ENCODE measurements at places on chromosomes 2 and 18.

GRCh38 chr2:201883606-201884369 is 77.5 kb downstream of the CDK15 start:
- DNase-seq, result no peak

- DNase-seq, result no peak
Measured at GRCh38 chr2:205796805-205797313, 114.6 kb downstream of the NRP2 start.

GRCh38 chr2:17710547-17711248 is 42.9 kb downstream of the SMC6 start:
- no peak for DNase-seq

- DNase-seq, result no peak
Measured at GRCh38 chr2:127155028-127155581, 48.2 kb upstream of the BIN1 start.

GRCh38 chr2:109387221-109387735 is 226.5 kb downstream of the SEPTIN10 start:
- peak; percentile 53 for DNase-seq

- DNase-seq, result no peak
Measured at GRCh38 chr2:205686056-205686782, 3.9 kb downstream of the NRP2 start.

GRCh38 chr18:48446582-48447225 is 37.5 kb upstream of the ZBTB7C start:
- peak; percentile 89 for DNase-seq

DNA sequence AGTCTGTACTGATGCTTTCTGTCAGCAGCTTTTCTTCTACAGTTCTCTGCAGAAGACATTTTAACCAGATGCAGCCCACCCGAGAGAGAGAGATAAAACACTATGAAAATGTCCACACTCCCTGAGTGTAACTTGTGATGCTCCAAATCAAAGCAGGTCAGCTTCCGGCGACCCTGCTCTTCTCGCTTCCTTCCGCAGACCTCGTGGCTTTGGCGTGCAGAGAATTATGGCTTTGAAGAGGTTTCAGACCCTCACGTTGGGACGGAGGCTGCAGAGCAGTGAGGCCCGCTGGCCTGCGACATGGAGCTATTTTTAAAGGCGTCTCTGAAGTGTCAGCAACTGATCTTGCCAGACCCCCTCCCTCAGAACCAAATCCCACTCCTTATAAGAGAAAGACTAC is 41.8 kb downstream of the TMEM163 start:
- DNase-seq, result no peak

- DNase-seq, result no peak
Measured at GRCh38 chr2:54945391-54946219, 104.6 kb downstream of the RTN4 start.

DNA sequence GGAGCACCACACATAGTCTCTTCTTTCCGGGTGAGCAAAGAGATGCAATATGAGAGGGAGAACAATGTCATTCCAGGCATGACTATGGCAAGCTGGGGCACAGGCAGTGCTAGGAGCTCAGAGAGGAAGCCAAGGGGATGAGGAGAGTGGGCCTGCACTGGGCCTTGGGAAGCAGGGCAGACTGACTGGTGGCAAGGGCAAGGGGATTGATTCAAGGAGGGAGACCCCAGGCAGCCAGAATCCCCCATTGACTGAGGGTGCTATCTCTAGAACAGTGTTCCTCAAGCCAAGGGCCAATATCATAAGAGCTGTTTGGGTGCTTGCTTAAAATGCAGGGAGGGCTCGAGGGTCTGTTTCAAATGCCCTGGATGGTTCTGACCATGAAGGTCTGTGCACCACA is 36.1 kb downstream of the MARCO start:
- DNase-seq, result no peak

- DNase-seq, result no peak
Measured at GRCh38 chr2:164793529-164793928, 48.1 kb downstream of the COBLL1 start.

DNA sequence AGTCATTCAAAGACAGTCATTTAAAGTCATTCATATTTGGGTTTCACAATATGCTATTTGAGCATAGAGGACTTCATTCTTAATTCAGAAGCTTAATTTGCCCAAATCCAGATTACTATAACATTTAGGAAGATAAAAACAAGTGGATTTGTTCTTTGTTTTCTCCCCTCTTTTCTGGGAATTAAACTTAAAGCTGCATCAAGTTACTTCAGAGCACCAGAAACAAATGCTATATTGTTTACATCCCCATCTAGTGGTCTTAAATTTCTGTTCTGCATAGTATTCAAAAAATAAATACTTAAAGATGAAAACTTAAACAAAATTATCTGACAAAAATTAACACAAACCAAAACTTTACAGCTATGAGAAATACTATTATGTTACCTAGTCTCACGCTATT is 34.7 kb upstream of the MARCHF7 start:
- DNase-seq, result no peak

GRCh38 chr2:192218377-192218776 is 23.6 kb upstream of the TMEFF2 start:
- DNase-seq, result no peak

DNA sequence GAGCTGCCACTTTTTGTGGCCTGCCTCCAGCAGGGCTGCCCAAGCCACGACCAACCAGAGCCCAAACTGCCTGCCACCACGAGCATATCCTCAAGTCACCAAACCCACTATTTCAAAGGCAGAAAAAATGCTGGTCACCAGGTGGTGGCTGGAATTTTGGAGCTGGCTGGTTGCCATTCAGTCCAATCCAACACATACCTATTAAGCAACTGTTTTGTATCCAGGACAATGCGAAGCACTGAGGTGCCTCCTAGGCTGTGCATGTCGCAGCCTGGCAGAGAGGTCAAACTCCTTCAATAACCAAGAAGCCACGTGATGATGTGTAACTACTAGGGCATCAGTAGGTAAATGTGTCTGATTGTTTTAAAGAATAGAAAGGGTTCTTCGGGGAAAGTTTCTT is 108.3 kb upstream of the PPP1CB start:
- DNase-seq, result no peak

GRCh38 chr2:236633219-236633570 is 63.6 kb downstream of the ACKR3 start:
- no peak for DNase-seq

DNA sequence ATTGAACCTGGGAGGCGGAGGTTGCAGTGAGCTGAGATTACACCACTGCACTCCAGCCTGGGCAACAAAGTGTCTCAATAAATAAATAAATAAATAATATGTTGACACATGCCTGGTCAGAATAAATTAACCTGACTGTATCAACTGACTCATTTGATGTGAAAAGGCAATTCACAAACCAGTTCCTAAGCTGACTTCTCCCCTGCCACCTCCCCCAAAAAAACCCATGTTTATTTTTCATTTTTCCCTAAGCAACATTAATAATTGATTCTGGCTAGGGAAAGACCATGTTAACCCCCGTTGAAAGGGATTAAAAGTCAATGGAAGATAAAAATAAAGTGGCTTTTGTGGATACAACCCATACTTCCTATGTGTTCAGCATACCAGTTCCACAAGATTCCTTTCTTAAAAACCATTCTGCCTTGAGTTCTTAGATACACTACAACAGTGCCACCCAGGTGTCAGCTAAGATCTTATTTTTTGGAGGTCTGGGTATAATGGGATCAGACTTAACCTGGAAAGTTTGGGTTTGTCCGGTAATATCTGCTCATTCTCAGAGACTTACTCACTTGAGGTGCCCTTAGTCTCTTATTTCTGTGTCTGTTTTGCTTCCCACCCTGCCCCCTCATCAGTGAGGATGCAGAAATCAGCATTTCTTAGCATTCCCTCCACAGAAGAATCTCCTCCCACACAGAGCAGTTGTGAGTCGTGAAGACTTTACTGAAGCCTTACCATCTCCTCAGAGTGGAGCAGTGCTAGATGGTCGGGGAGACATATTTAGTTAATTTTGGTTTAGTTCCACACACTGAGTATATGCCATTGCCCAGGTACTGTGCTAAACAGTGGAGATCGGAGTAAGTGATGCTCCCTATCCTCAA is 10.1 kb upstream of the MCFD2 start:
- DNase-seq, result no peak

- DNase-seq, result no peak
Measured at GRCh38 chr18:39057423-39058064, 1491.9 kb upstream of the CELF4 start.

DNA sequence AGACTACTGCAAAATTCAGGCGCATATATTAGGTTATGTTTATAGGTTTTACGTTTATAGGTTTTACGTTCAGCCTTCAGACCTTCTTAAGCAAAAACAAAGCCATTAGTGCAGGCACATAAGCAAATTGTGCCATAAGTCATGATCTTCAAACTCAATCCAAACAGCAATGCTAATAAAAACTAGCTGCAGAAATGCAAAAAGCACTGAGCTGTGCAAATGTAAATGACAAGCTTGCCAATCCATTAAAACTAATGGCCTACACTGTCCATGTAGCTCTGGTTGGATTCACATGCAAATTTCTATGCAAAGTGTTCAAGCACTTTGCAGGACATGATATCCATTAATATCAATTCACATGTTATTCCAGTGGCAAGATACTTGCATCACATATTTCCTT is 50.9 kb downstream of the LRPPRC start:
- DNase-seq, result no peak

- DNase-seq, result no peak
Measured at GRCh38 chr2:207950063-207950760, 75.1 kb downstream of the PLEKHM3 start.

- no peak for DNase-seq
Measured at GRCh38 chr2:106570316-106570715, 83.2 kb downstream of the CD8B2 start.

DNA sequence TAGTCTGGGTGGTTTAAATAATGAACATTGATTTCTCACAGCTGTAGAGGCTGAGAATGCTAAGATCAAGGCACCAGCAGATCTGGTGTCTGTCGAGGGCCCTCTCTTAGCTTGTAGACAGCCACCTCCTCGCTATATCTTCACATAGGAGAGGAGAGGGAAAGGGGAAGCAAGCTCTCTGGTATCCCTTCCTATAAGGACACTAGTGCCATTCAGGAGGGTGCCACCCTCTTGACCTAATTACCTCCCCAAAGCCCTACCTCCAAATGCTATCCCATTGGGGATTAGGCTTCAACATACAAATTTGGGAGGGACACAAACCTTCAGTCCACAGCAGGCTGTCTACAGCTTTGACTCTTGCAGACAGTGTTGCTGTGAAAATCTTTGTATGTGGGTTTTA is 76.7 kb downstream of the BOLA3 start:
- no peak for DNase-seq

- DNase-seq, result no peak
Measured at GRCh38 chr2:205769495-205769850, 87.2 kb downstream of the NRP2 start.

DNA sequence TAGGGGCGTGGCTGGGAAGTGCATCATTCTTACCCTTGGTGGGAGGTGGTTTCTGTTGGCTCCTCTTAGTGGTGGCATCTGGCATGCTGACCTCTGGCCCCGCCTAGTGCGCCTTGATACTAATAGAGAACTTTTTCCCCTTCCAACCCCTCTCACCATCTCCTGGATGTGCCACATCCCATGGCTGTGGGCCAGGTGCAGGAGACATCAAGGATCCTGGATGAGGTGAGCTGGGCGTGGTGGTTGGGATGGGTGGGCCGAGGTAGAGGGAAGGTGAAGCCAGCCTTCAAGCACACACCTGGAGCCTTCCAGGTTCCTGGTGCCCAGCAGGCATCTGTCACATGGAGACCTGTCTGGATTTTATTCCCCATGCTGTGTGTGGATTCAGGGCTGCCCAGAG is 149.2 kb downstream of the DYSF start:
- no peak for DNase-seq

GRCh38 chr2:217990791-217991465 is 11.9 kb downstream of the TNS1 start:
- DNase-seq, result no peak

GRCh38 chr2:161075701-161076100 is 84.5 kb upstream of the TANK start:
- DNase-seq, result no peak

DNA sequence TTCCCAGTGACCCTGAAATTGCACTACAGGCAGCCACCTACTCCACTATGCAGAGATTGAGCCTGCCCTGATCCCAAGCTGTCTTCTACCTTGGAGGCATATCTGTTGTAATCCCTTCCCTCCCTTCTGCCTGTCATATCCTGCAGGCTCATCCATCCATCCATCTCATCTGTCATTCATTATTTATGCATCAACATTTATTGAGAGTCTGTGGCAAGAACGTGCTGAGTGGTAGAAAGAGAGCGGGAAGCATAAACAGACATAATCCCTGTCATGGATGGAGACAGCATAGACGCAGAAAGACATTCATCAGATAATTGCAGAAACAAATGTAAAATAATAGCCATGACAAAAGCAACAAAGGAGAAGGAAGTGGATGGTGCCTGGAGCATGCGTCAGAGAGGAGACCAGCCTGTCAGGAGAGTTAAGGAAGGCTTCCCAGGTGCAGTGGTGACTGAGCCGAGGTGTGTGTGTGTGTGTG is 110.7 kb upstream of the STPG4 start:
- DNase-seq, result no peak

DNA sequence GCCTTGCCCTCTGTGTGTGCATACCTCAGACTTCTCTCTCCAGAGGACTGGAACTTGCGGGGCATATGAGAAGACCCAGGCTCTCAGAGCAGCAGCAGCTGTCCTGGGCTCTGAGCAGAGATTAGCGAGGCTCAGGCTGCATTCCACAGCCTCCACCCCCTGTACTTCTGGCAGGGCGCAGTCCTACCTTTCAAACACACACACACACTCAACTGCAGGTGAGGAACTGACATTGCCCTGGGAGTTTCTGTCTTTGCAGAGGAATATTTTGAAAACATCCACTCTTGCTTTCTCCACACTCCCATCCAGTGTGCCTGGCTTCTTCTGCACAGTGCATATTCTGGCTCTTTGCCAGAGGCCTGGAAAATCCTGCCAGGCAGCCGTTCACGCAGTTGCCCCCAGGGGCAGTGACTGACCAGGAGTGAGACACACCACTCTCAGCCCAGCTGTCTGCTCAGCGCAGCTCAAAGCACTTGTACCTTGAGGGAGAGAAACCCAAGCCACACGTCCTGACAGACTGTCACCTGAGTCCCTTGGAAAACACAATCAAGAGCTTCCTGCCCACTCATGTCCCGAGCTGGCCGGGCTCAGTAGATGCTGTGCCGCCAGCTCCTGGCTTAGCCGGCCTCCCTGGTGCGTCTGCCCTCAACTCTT is 460.8 kb downstream of the RNF144A start:
- peak; percentile 24 for DNase-seq

GRCh38 chr2:235951982-235952381 is 216.2 kb downstream of the GBX2 start:
- no peak for DNase-seq

DNA sequence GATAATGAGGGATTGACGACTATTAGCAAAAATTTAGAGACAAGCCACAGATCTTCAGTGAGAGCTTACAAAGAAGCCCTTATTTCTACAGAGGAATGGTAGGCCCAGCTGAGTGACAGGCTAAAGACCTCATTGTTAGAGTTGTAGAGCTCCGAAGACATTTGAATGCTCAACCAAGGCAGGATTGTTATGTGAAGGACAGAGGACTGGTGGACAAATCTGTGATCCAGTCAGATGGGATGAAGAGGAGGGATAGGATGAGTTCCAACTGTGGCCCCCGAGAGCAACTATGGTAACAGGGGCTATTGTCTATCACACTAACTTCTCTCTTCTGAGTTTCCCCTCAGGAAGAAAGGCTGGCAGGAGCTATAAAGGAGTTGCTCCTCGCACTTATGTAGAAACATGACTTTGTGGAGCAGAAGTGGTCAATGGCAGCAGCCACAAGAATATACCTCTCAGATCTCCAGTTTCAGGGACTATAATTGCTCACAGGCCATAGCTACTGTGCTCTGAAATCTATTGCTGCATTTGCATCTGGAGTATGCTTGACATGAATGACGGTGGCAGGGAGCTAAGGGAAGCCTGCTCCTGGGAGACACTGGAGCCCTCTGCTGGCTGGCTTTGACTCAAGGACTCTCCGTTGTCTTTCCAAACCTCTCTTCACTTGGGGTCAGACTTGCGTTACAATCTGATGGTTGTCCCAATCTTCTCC is 50.3 kb upstream of the GREB1L start:
- DNase-seq, result peak; percentile 63
